Hindlimb muscle (tissue), 1 donor: ENCODE measurements at places on chromosomes 4 and X.

DNA sequence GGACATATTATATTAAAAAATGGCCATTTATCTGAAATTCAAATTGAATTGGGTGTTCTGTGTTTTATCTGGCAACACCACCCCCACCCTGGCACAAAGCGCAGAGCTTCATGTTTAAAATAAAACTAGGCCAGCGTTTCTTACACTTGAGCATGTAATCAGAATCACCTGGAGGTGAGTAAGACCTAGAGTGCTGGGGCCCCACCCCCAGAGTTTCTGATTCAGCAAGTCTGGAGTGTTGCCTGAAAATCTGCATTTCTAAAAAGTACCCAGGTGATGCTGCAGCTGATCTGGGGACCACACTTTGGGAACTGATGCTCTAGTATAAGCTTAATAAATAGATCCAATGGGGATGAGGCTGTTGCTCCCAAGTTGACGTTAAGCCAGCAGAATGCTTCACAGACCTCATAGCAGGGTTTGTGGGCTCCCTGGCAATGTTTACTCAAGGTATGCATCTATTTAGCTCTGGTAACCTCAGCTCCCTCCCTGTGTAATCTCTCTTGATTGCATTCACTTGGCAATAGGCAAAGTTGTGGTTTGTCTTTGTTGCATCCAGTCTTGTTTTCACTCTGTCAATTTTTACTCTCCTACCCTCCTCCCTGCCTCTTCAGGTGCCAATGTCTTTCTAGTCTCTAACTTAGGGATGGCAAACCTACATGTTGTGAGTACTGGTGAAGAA, 99.8 kb upstream of the TEX13D start:
- DNase-seq: no peak

DNA sequence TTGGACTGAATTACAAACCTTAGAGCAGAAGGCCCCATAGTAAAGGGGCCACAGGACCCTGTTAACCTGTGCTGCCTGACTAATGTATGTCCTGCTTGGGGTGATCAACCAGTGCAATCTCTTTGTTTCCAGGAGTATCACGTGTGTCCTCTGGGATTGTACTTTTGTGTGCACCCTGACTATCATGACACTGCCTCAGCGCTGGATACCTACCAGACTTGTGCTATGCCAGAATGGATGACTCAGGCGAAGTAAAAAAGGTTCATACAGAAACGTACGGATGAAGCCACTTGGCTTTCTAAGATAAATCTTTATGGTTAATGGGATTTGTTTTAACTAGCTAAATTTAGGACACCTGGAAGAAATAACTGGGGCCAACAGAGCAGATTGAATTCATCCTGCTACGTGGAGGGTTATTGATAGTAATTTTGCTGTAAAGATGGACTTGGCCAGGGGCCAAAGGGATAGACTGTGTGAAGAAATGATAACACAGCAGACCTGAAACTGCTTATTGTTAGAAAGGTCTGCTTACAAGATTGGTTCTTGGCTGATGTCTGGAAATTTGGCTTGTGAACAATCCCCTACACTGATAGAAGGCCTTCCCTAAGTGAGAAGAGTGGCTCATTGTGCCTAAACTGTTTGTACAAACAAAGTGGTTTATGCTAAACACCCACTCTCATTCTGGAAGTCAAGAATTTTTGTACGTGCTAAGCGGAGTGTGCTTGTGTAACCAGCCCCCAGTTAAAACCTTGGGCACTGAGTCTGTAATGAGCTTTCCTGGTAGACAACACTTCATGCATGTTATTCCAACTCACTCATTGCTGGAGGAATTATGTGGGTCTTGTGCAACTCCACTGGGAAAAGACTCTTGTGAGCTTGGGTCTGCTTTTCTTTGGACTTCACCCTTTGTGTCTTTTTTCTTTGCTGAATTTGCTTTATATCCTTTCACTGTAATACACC, 750.5 kb upstream of the HTR2C start:
- DNase-seq: peak; percentile 1

- no peak for DNase-seq
Observed at GRCh38 chr4:8240211-8241041, 29.1 kb upstream of the HTRA3 start.

- peak; percentile 63 for DNase-seq
Observed at GRCh38 chr4:185210102-185210981, 944 bp downstream of the SNX25 start.

- no peak for DNase-seq
Observed at GRCh38 chr4:185564349-185564748, 29.0 kb upstream of the PDLIM3 start.

- no peak for DNase-seq
Observed at GRCh38 chr4:101145021-101145420, 202.3 kb downstream of the PPP3CA start.

GRCh38 chr4:40165916-40166315, 30.9 kb upstream of the RHOH start:
- DNase-seq: no peak

- DNase-seq: no peak
Observed at GRCh38 chrX:13256603-13257002, 63.2 kb downstream of the ATXN3L start.

DNA sequence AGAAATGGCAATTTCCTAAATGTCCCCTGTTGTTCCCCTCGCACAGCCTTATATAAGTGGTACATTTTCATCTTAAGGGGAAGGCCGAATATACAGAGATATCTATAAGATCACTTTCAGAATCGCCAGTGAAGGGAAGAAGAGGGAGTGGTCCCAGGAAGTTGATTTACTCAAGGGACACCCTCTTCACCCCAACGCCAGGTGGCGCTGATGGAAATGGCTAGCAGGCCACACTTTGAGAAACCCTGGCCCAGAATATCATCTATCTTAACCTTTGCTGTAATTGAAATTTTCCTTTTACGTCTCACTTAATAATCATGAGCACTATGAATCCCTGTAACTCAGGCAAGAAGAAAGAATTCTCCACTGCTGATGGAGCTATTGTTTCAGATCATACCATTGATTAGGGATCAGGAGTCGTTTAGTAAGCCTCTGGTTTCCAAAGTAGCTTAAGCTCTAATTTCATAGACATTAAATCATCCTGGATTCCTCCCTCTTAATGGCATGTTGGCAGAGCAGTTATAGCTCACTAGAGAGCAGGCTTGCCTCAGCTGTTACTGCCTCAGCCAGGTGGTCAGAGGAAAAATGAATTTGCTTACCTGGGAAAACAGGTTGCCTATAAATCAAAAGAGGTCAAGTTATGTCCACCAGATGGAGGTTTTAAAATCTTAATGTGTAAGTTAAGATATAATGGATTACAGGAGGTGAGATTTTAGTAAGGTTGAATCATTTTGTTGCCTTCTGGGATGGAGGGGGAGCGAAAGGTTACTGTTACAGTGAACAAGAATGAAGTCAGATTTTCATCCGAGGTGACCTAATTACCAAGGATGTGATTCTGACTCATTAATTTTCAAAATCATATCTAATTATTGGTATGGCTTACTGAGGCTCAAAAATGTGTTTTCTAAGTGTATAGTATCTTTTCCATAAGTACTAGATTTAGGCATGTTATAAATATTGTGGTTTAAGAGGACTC, 941.2 kb upstream of the TENM3 start:
- no peak for DNase-seq

DNA sequence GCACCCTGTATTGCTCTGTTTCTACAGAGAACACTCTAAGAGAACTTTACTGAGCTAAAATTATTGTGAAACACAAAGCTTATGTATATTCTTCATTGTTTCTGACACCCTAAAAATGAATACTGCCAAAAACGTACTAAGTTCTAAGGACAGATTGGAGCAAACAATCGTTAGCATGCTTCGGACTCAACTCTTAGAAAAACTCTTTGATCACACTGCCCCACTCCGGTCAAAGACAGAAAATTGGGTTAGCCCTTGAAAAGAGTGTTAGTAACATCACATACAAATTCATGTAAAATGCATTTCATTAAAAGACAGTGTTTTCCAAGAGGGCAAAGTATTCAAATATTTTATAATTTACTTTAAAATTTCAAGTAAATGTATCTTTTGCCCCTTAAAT, 177.4 kb downstream of the DCHS2 start:
- DNase-seq: peak; percentile 32

DNA sequence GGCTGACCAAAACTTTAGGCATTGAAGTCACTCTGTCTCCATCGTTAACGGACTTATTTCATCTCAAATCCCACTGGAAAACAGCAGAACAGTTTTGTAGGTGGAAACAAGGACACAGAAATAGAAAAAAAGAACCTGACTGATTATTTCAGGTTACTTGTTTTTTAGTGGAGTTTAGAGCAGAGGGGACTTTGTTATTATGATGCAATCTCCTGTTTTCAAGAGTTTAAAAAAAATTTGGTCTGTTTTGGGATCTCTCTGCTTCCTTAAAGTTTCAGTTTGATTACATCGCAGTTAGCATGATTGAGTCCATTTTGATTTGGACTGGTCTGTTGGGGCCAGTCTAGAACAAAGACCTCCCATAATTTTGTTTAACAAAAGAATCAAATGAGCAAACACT, 13.6 kb downstream of the PROM1 start:
- no peak for DNase-seq

DNA sequence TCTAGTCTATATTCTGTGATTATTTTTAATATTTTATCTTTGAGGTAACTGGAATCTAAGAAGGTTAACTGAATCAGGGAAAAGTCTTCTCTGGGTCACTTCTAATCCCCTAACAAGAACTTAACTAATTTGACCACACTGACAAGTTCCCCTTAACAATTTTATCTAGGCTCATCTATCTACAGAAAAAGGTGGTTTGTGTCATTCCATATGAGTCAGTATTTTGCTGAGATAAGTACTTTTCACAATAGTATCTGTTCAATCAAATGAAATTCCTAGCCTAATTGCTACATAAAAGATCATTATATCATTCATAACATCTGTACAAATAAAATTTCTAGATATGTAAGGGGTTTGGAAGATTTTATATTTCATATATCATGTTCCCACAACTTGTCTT, 45.6 kb downstream of the COL25A1 start:
- no peak for DNase-seq

DNA sequence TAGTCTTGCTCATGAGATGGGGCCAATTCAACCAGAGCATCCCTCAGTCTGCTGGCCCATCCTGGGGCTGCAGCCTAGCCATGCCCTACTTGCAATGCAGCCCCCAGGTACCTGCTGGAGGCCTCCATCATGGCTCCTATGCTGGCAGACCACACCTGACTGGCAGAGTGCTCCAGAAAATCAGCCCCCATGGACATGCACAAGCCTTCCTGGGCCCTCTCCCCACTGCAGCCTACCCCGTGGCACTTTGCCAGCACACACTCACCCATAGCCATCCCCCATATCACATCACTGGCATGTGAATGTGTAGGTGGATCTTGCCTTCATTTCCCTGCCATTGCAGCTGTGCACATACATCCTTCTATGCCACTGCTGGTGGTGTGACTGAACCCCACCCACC, 381.8 kb downstream of the UBE2NL start:
- no peak for DNase-seq
